T-helper 22 cell (primary cell): ENCODE measurements at places on chromosomes 1 and 21.
A peak's percentile ranks its signal among the peaks of the same experiment; 100 is the strongest.

- no peak for DNase-seq
Observed at GRCh38 chr1:43298055-43298454, 2.7 kb upstream of the TIE1 start.

DNA sequence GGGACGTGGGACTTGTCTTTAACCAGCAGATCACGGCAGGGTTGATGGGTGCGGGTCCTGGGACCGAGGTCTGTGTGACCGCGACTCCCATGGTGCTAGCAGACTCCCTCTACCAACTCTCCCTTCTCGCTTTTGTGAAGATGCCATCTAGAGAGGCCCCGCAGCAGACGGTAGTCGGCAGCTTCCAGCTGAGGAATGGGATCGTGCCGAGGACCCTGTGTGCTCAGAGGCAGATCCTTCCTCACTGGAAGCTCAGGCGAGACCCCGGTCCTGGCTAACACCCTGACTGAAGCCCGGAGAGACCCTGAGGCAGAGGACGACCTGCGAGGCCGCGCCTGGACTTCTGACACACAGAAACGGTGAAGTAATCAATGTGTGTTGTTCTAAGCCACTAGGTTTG is 12.5 kb upstream of the SPATC1L start:
- DNase-seq, result no peak

GRCh38 chr1:156643049-156643777 is 1.3 kb downstream of the BCAN start:
- DNase-seq, result no peak

DNA sequence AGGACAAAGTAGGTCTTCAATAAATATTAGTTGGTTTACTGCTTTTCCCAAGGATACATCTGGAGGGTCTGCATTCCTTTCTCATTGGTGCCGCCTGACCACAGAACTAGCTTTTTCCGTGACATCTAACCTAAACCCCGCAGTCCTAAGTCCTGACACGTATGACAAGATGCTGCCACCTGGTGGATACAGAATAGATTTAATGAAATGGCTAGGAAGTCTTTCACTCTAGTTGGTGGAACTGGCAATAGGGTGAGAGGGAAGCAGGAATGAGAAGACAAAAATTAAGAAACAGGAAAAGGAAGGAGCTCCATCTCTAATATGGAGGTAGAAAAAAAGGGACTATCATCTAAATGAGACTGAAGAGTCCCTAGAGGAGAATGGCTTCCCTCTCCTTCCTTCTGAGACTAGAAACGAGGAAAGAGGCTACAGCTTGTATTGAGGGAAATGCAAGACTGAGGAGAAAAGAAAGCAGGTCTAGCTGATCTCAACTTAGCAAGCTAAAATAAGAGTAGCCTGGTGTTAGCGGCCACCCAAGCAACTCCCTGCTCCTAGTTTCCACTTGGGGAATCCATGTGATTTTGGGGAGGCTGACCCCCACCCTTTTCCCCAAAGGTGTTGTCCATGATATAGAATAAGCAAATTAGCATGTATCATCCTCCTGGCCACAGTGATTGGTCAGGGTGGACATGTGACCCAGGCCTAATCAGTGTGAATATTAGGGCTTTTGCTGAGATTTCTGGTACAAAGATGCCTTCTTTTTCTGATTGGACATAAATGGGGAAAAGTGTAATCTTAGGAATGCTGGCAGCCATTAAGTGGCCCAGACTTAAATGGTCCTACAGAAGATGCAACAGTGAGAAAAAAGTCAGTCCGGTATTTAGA is 5.9 kb downstream of the RFX5 start:
- peak; percentile 28 for DNase-seq

DNA sequence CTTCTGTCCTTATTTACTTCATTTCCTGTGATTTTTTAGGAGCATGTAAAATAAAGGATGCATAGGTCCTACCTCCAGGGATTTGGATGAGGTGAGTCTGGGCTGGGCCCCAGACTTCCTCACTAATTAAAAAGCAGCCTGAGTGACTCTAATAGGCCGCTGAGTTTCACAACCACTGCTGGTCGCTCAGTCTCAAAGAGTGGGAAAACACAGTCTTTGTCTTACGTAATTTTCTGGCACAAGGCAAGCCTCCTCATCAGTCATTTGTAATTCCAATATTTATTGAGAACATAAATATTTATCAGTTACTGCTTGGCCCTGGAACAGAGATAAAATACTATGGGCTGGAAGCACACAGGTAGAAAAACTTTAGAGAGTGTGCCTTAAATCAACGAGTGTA is 195.4 kb upstream of the RUNX1 start:
- no peak for DNase-seq

GRCh38 chr1:100349246-100349645 is 3.1 kb upstream of the CDC14A start:
- DNase-seq, result no peak

GRCh38 chr1:46806196-46807020 is 7.6 kb downstream of the CYP4B1 start:
- no peak for DNase-seq

DNA sequence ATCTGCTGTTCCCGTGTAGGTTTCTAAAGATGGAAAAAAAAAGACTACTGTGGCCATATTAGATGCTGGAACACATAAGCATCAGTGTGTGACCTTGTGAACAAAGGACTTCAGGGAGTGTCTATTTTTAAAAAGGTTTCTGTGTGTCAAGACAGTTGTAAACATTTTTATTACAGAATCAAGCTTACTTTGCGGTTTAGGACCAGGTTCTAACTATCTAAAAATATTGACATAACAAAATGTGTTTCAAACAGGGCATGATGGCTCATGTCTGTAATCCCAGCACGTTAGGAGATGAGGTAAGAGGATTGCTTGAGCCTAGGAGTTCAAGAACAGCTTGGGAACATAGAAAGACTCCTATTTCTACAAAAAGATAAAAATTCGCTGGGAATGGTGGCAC is 7.1 kb upstream of the DDI2 start:
- no peak for DNase-seq

- no peak for DNase-seq
Observed at GRCh38 chr1:33330361-33330890, 9.5 kb upstream of the A3GALT2 start.
